ENCODE measurements at places on chromosomes 2 and 18.

DNA sequence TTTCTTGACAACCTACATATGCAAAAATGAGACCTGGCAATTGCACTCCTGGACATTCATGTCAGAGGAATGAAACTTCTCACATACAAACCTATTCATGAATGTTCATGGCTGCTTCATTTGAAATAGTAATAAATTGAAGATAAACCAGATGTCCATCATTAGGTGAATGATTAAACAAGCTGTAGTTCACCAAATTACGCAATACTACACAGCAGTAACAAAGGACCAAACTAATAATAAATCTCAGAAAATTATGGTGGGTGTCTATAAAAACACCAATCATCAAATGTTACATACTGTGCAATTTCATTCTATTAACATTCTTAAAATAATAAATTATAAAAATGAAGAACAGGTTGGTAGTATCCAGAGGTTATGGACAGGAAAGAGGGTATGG lies 13.5 kb downstream of the DOK6 start:
- DNase-seq = no peak

GRCh38 chr2:241957276-241957675 lies 87.7 kb downstream of the RTP5 start:
- DNase-seq = no peak

- DNase-seq = no peak
Measured at GRCh38 chr18:63971320-63972001, 1.6 kb downstream of the SERPINB8 start.

GRCh38 chr18:36580266-36580665 lies 248.5 kb downstream of the TPGS2 start:
- DNase-seq = no peak

- DNase-seq = peak; percentile 15
Measured at GRCh38 chr18:58135701-58136331, 91.8 kb downstream of the NEDD4L start.

DNA sequence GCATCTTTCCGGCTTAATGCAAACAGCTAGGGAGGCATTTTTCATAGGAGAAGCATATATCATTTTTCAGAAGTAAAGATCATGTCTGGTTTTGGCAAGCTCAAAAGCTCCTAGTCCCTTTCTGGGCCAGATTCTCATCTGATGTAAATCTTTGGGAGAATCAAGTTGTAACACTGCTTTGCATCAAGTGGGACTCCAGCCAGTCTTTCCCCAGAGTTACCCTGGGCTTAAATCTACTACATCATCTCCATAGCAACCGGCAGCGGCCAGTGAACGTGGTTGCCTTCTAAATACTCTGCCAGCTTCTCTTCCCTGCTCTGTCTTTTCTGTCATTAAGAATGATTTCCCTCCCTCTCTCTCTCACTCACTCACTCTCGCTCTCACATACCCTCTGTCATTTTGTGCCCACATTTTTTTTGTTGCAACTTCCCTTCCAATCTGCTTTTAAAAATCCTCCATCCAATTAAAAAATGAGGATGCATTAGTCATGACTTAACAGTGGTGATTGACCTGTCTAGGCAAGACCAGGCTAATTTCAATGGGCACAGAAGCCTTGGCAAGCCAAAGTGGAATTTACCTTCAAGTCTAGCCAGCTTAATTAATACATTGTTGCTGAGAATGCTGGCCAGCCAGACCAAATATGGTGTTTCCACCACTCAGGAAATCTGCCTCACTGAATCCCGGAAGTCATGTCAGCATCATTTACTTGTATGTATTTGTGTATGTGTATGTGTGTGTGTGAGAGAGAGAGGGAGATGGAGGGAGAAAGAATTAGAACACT lies 93.0 kb downstream of the NRP2 start:
- DNase-seq = no peak

DNA sequence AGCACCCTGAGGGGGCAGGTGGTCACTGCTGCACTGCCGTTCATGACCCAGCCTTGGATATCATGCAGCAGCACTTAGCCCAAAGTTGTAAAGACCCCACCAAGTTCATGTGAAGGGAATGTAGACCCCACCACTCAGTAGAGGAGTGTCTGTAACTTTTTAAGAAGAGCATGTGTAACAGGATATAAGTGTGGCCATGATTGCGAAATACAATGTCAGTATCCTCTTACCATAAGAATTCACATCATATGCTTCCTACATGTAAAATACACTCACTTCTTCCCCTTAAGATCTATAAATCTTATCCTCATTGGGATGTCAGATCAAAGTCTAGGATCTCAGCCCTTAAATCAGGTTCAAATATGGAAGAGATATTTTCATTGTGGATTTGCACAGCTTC lies 276.9 kb downstream of the PTPRM start:
- no peak for DNase-seq

DNA sequence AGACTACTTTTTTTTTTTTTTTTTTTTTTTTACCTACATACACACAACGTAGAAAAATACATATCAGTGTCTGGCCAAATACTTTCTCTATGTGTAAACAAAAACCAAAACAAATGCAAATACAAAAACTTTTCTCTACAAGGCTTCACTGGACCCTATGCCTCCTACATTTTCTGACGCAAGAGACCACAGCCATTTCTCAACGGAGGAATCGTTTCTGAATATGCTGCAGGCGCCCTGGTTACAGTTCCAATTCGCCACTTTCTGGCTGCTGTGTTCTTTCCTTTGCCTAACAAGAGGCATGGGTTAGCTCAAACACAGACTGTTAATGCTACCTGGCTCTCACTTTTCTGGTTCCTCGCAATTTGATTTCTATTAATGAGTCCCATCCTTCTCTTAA lies 96.4 kb downstream of the EPB41L3 start:
- DNase-seq = no peak

- DNase-seq = no peak
Measured at GRCh38 chr2:176885661-176886060, 326.9 kb upstream of the HNRNPA3 start.

GRCh38 chr2:26993768-26994167 lies 23.3 kb downstream of the MAPRE3 start:
- no peak for DNase-seq

Data from T-cell (primary cell).